Calu3 (cell line): ENCODE measurements at places on chromosomes 3 and 15. TPM values are rescaled to one million over a fixed set of nuclear protein-coding genes. Genes with fewer than 3 reads are reported as not detected.

LRRC15 gene
- total RNA-seq, result 0.05 TPM in 1 of 2 replicates, not detected in the other

NLGN1 gene
- total RNA-seq, result 2.2 and 2.6 TPM in 2 replicates

ADIPOQ gene
- total RNA-seq, result not detected in 2 replicates

PARP15 gene
- total RNA-seq, result 3.4 and 3.6 TPM in 2 replicates

VPS33B gene
- 18.4 and 21.9 TPM in 2 replicates for total RNA-seq

- no peak overlapping the region for H3K4me3 ChIP-seq
- peaks cover 85% of the 10 kb centered on the region for H3K27me3 ChIP-seq
- no peaks in the 10 kb centered on the region for H3K4me1 ChIP-seq
- H3K36me3 ChIP-seq, result no peaks in the 10 kb centered on the region
- DNase-seq, result no peak
Measured at GRCh38 chr15:61138156-61138555, 90.9 kb downstream of the RORA start.

DNA sequence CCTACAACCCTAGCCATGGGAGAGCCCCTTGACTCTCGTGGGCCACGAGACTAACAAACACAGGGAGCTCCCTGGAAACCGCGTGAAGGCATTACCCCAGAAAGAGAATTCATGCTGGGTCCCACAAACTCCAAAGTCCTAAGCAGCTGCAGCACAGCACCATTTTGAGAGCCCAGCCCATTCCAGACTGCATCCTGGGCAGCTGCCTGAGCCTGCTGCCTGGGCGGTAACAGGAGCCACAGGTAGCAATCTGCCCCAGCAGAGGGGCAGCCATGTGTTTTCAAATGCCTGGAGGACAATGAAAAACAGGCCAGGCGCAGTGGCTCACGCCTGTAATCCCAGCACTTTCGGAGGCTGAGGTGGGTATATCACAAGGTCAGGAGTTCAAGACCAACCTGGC lies 62.9 kb upstream of the TBC1D23 start:
- no peak for DNase-seq
- no peak overlapping the region for H3K27ac ChIP-seq
- no peaks in the 10 kb centered on the region for H3K27me3 ChIP-seq
- H3K4me3 ChIP-seq, result no peak overlapping the region

- H3K4me1 ChIP-seq, result no peaks in the 10 kb centered on the region
- no peaks in the 10 kb centered on the region for H3K36me3 ChIP-seq
- no peak overlapping the region for H3K4me3 ChIP-seq
- no peak for DNase-seq
- no peaks in the 10 kb centered on the region for H3K27me3 ChIP-seq
Measured at GRCh38 chr3:26084629-26085028, 294.7 kb downstream of the OXSM start.

GRCh38 chr3:42300013-42300412 lies 34.0 kb upstream of the CCK start:
- H3K4me3 ChIP-seq, result no peak overlapping the region
- H3K27ac ChIP-seq, result no peak overlapping the region
- no peaks in the 10 kb centered on the region for H3K4me1 ChIP-seq
- no peaks in the 10 kb centered on the region for H3K36me3 ChIP-seq
- peaks cover 92% of the 10 kb centered on the region for H3K27me3 ChIP-seq

DNA sequence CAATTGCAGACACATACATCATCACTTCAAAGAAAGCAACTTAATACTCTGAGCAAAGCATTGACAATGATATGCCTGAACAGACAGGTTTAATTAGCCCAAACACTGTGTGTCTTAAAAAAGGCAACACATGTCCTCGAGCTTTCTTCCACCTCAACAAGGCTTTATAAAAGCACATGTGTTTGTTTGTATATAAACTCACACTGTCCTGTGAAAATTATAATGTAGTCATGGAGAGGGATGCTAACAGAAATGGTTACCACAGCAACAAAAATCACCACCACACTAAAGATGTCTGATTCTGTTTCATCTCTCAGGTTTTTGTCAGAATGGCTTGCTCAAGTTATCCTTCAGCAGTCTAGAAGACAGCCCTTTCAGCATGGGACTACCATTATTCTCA lies 314.7 kb downstream of the MAGI1 start:
- H3K4me3 ChIP-seq, result no peak overlapping the region
- no peak overlapping the region for H3K27ac ChIP-seq
- no peak for DNase-seq
- H3K4me1 ChIP-seq, result peaks cover 15% of the 10 kb centered on the region

- no peak overlapping the region for H3K27ac ChIP-seq
- H3K27me3 ChIP-seq, result no peaks in the 10 kb centered on the region
Measured at GRCh38 chr3:88003115-88003755, 55.6 kb downstream of the CGGBP1 start.

GRCh38 chr3:54900838-54901591 lies 26.8 kb downstream of the LRTM1 start:
- DNase-seq, result no peak
- H3K4me1 ChIP-seq, result no peaks in the 10 kb centered on the region
- no peaks in the 10 kb centered on the region for H3K27me3 ChIP-seq
- no peak overlapping the region for H3K27ac ChIP-seq
- H3K36me3 ChIP-seq, result no peaks in the 10 kb centered on the region
- no peak overlapping the region for H3K4me3 ChIP-seq

DNA sequence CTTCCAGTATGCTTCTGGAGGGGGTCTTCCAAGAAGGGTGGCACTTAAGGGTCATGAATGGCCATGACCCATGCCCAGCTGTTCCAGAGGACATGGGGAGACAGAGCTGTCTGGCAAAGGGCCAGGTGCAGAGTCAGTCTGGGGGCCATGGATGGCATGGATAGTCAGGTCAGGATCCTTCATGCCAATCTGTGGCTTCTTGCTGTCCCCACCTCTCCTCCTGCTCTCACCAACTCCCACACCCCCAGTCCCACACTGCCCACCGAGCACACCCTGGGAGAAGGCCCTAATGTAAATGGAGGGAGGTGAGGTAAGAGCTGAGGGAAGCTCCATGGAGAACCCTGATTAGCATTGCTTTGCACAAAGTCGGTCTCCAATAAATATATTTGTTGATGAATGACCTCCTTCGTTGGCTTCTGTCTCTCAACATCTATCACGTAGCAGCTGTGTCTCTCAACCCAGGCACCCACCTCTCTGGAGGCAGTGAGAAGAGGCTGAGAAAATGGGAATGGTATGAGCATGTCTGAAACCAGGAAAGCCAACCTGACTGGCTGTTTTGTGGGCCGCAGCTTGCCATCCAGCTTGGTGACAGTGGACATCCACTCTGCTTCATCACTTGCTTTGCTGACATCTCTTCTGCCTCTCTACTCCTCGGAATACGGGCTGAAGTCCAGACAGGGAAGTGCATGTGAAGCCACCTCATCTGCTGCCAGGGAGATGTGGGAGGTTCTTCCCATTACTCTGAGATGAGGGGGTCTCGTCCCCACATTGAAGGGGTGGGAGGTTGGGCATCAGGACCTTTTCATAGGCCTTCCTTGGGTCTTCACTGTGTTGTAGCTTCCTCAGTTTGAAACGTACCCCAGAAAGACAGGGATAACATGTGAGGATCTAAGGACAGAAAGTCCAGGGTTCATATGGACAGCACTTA lies 37.7 kb upstream of the RAB6B start:
- H3K36me3 ChIP-seq, result peaks cover 4% of the 10 kb centered on the region
- peaks cover 99% of the 10 kb centered on the region for H3K27me3 ChIP-seq
- H3K4me1 ChIP-seq, result peaks cover 8% of the 10 kb centered on the region
- peak; percentile 0 for DNase-seq
- H3K27ac ChIP-seq, result no peak overlapping the region

GRCh38 chr15:63122002-63122875 lies 578 bp downstream of the LACTB start:
- H3K4me3 ChIP-seq, result peak overlapping the region; percentile 70
- peak; percentile 78 for DNase-seq
- no peak overlapping the region for H3K27ac ChIP-seq
- no peaks in the 10 kb centered on the region for H3K27me3 ChIP-seq
- H3K36me3 ChIP-seq, result peaks cover 18% of the 10 kb centered on the region
- H3K4me1 ChIP-seq, result peaks cover 24% of the 10 kb centered on the region

GRCh38 chr15:74278207-74278606 lies 42.1 kb downstream of the CCDC33 start:
- no peak overlapping the region for H3K4me3 ChIP-seq
- no peaks in the 10 kb centered on the region for H3K4me1 ChIP-seq
- no peaks in the 10 kb centered on the region for H3K36me3 ChIP-seq

- peak within 1 kb of the TSS; percentile 90 for H3K27ac ChIP-seq
- peaks cover 15% of the 10 kb centered on the region for H3K4me1 ChIP-seq
- H3K27me3 ChIP-seq, result no peaks in the 10 kb centered on the region
- DNase-seq, result peak; percentile 95
- peaks cover 43% of the 10 kb centered on the region for H3K36me3 ChIP-seq
Measured at GRCh38 chr15:78540141-78540870, at the start of gene PSMA4. TSS of gene PSMA4 (plus strand) at chr15:78540444. CDS start at chr15:78541928, 1,484 bp downstream.

DNA sequence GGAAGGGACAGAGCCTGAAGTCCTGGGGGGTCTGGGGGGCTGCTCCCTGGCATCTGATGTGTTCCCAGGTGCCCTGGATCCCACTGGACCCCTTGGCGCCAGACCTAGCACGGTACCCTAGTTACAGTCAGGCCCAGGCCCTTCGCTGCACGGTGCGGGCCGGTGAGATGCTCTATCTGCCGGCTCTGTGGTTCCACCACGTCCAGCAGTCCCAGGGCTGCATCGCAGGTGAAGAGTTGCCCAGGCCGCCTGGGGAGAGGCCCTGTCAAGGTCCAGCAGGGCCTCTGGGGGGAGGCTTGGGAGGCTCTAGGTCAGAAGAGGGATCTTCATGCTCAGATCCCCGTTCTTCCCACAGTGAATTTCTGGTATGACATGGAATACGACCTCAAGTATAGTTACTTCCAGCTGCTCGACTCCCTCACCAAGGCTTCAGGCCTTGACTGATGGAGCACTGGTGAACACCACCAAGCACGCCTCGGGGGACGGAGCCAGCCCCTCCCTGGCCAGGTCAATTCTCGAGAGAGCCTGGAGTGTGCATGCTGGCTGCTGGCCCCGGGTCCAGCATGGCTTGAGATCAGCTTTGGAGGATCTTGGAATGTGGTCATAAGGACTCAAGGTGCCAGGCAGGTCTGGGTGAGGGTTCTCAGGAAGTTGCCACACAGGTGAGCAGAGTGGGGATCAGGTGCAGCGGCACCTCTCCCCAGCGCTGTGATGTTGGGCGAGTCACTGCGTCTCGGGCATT lies 1.8 kb upstream of the PLA2G4B start:
- no peak overlapping the region for H3K27ac ChIP-seq
- no peak for DNase-seq
- peaks cover 8% of the 10 kb centered on the region for H3K4me1 ChIP-seq
- no peak overlapping the region for H3K4me3 ChIP-seq

GRCh38 chr15:73959012-73959581 lies 32.8 kb downstream of the LOXL1 start:
- H3K4me3 ChIP-seq, result no peak overlapping the region
- H3K27ac ChIP-seq, result no peak overlapping the region
- H3K4me1 ChIP-seq, result peaks cover 41% of the 10 kb centered on the region

DNA sequence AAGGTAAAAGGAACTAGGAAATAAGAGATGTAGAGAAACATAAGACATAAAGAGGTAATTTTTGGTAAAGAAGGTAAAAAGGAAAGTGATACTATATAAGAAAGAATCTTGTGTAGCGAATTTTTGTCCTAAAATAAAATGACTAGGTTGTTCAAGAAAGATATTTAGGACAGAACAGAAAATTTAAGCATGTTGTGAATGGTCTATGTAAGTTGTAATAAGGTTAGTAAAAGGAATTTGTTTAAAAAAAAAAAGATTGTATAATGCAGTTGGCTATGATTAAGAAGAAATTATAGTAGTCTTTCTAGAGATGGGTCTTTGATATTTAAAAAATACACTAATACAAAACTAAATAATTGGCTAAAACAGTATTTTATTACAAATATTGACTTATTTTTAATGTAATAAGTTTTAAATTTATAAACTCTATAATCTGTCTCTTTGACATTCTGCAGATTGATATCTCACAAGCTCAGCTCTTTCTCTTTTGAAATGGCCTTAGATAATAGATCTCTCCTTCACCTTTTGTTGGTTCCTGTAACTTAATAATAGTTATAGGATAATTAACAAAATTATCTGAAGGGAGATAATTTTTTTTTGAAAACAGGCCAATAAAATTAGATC lies 3.7 kb upstream of the SLC41A3 start:
- no peak overlapping the region for H3K27ac ChIP-seq
- H3K4me1 ChIP-seq, result peaks cover 21% of the 10 kb centered on the region
- DNase-seq, result no peak
- H3K36me3 ChIP-seq, result peaks cover 28% of the 10 kb centered on the region

DNA sequence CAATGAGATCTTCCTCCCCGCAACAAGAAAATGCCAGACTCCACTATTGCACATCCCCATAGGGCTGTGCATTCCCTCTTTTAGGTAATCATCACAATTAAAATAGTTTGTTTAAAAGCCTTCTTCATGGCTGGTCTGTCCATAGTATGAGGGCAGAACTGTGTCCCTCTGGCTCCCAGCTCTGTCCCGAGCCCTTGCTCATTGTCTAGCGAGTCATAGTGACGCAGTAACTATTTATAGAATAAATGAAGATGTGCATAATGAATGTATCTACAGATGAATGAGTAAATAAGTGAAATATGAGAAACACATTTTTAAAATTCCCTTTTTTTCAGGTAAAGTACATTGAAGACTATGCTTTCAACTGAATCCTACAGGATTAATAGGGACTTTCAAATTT lies 128.4 kb upstream of the TMC3 start:
- no peak overlapping the region for H3K4me3 ChIP-seq
- H3K4me1 ChIP-seq, result no peaks in the 10 kb centered on the region
- no peak overlapping the region for H3K27ac ChIP-seq
- H3K36me3 ChIP-seq, result no peaks in the 10 kb centered on the region
- no peaks in the 10 kb centered on the region for H3K27me3 ChIP-seq

DNA sequence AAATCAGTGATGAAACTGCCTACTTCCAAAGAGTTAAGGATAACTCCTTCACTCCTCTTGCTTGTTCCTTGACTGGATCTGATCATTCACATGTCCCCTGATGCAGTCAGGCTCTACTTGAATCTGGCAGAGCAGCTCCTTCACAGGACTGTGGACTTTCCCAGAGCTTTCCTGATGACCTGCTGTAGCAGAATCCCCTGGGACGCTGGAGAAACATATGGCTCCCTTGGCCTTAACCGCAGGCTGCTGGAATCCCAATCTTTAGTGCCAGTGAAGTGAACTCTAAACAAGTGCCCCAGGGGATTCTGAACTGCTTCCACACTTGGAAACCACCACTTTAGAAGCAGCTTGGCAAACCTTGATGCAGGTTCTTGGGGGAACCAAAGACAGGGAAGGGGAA lies 217.8 kb downstream of the CHST2 start:
- H3K27me3 ChIP-seq, result peaks cover 8% of the 10 kb centered on the region
- no peak overlapping the region for H3K4me3 ChIP-seq
- H3K36me3 ChIP-seq, result no peaks in the 10 kb centered on the region
- no peak for DNase-seq

DNA sequence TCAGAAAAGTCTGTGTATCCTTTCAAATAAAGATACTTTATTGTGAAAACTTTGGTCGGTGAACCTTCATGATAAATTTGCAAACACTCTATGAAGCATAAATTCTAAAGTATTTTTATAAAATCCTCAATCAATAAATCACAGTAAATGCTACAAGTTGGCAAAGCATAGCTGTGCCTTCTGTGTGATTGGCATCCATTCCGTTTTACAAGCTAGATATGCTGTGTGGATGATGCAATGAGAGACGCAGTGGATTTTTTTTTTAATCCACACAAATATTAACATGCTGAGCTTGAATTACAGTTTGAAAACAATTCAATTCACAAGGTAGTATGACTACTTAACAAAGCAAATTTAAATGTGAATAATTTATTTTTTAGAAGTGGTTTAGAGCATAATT lies 937.2 kb downstream of the ZPLD1 start:
- no peaks in the 10 kb centered on the region for H3K4me1 ChIP-seq
- H3K27ac ChIP-seq, result no peak overlapping the region
- no peaks in the 10 kb centered on the region for H3K27me3 ChIP-seq

- H3K27me3 ChIP-seq, result no peaks in the 10 kb centered on the region
- peaks cover 13% of the 10 kb centered on the region for H3K4me1 ChIP-seq
- peak overlapping the region; percentile 92 for H3K4me3 ChIP-seq
- H3K27ac ChIP-seq, result peak overlapping the region; percentile 85
- peak; percentile 62 for DNase-seq
- H3K36me3 ChIP-seq, result peaks cover 31% of the 10 kb centered on the region
Measured at GRCh38 chr15:80059786-80060355, 395 bp downstream of the ZFAND6 start.
